Stimulated activated CD4-positive, alpha-beta T cell treated with anti-CD3 and anti-CD28 coated beads, TNF-alpha, amount 100 ng/mL, for 4 hours (primary cell): ENCODE measurements at places on chromosomes 13 and 19.

DNA sequence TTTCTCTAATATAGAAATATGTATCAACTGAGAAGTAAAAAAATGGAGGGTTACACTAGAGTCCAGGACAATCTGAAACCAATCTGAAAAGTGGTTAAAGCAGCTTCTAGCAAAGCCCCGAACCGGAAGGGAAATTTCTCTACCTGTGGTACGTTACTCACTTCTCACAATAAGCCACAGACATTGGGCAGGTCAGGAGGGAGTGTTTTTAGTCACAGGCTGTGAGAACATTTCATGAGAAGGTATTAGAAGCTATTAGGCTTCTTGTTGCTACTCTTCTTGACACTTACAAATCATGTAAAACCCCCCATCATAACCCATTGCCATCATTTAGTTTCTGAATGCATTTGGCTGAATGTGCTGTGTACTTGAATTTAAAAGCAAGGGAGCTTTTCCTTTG, 120.9 kb downstream of the NUFIP1 start:
- no peak for DNase-seq

DNA sequence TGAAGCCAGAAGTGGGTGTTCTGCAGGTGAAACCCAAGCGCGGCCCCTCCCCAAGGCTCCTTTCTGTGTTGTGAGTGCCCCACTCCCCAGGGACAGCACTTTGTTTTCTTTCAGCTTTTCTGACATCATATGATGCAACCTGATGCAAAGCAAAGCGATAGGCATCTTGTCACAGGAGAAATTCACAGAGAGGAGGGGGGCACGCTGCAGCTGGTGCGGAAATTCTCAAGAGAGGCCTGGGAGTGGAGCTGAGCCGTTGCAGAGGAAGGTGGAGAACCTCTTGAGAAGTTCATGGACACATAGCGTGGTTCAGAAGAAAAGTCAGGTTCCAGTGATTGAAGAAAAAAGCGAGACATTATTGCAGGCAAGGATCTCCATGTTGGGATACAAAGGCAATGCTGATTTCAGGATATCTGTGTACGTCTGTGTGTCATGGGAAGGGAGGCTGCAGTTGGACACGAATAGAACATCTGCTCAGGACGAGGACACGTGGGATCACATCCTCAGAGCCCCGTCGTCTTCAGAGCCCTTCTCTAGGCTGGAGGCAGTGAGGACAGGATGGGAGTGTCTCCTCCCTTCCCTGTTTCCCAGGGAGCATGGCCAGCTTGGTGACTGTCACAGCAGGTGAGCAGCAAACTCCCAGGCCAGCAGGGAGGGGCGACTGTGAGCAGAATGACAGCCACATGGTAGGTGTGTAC, 79.2 kb downstream of the IRS2 start:
- no peak for DNase-seq

DNA sequence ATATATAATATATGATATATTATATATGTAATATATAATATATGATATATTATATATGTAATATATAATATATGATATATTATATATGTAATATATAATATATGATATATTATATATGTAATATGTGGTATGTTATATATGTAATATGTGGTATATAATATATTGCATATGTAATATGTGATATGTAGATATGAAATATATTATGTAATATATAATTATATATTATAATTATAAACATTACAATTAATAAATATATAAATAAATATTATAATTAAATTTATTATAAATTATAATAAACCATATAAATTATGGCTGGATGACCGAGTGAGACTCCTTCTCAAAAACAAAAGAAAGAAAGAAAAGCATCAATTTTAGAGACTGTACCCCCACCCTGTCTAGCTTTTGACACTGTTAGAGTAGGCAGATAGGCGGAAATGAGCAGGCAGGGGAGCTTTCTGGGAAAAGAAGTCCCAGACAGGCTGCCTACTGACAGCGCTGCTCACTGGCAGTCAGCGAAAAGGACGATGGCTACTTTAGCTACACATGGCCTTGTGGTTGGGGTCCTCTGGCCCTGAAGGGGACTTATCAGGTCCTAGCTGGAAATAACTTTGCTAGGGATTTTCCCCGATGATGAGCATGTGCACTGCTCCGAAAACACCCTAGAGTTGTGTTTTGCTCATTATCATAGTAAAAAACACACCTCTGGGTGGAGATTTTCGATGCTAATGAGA, 19.7 kb downstream of the C3 start:
- no peak for DNase-seq

DNA sequence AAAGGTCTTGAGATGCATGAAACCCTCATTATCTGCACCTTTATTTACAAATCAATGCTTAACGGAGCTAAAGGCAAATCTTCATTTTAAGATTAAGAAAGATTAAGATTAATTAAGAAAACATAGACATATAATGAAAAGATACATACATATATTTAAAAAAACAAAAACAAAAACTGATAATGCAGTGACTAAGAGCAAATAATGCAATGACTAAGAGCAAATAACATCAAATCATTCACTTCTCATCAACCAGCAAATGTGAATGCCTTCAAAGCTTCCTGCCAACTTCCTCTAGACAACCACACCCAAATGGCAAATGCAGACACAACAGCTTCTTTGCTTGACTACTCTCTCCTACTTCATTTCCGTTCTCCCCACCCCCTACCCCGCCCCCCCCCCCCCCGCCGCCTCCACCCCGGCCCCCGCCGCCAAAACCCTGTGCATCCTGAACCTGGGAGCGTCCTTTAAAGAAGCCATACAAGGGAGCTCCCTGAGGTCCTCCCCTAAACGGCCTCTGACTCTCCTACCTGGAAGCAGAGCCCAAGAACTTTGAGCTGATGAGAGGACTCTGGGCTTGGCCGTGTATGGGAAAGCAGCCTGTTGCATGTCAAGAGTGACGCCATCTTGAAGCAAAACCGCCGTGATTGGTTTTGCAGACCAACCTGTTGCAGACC, 24.5 kb downstream of the TEX101 start:
- DNase-seq: no peak

DNA sequence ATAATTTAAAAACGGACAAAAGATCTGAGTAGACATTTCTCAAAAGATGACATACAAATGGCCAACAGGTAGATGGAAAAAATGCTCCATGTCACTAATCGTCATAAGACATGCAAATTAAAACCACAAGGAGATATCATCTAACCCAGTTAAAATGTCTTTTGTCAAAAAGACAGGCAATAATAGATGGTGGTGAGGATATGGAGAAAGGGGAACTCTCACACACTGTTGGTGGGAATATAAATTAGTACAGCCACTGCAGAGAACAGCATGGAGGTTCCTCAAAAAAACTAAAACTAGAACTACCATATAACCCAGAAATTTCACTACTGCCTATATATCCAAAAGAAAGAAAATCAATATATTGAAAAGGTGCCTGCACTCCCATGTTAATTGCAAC, 37.9 kb downstream of the OR10H4 start:
- no peak for DNase-seq

DNA sequence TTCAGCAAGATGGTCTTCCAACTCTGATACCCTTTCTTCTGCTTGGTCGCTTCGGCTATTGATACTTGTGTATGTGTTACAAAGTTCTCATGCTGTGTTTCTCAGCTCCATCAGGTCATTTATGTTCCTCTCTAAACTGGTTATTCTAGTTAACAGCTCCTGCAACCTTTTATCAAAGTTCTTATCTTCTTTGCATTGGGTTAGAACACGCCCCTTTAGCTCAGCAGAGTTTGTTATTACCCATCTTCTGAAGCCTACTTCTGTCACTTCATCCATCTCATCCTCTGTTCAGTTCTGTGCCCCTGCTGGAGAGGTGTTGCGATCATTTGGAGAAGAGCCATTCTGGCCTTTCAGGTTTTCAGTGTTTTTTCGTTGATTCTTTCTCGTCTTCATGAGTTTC, 18.7 kb downstream of the ACOD1 start:
- DNase-seq: no peak

DNA sequence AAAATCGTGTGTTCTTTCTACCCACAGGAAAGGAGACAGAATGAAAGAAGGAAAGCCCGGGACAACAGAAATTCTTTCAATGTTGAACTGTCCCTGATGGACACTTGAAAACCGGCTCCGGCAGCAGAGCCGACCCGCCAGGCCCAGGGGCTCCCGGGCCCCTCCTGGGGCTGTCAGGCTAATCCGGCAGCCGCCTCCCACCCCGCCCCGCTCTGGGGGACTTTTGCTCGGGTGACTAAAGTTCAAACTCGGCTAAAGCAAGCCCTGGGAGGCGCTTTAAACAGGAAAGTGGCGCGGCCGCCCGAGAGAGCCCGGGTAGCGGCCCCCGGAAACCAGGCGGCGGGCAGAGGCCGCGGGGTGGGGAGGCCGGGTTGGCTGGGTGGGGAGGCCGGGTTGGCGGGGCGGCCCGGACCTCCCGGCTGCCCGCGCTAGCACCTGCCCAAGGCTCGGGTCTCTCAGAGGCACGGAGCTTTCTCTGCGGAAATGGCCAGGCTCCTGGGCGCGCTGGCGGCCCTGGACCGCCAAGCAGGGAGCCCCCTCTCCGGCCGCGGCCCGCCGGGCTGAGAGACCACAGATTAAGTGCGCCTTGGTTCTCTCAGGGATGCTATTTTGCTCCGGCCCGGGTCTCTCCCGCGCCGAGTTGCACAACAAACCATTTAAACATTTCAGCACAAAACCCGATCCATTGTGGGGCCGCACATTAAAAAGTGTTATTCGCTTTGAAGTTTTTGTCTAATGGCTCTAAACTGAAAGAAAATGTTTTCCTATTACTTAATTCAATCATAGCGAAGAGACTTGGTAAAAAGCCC, 2.6 kb upstream of the GSX1 start:
- no peak for DNase-seq

DNA sequence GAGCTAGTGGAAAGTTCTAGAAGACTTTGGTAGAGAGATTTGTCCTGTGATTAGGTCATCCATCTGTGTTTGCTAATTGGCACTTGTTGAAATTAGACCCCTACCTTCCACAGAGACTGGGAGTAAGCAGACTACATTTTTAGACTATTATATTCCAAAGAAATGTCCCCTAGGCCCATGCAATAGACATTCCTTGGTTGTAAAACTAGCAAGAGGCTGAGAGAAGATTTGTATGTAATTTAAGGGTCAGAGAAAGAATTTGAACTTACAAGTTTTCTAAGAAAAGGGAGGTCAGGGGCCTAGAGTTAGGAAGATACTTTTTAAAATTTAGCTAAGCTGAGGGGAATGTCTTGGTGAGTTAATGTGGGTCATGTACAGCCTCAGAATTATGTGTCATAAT, 470.7 kb upstream of the SLITRK1 start:
- no peak for DNase-seq
